Activated naive CD8-positive, alpha-beta T cell treated with anti-CD3 and anti-CD28 coated beads, Interleukin-2, amount 10 ng/mL, durations not matched to agents 7 days and 5 days (primary cell): ENCODE measurements at places on chromosomes 4 and X. TPM values are rescaled to one million over a fixed set of nuclear protein-coding genes. Genes with fewer than 3 reads are reported as not detected.

DNA sequence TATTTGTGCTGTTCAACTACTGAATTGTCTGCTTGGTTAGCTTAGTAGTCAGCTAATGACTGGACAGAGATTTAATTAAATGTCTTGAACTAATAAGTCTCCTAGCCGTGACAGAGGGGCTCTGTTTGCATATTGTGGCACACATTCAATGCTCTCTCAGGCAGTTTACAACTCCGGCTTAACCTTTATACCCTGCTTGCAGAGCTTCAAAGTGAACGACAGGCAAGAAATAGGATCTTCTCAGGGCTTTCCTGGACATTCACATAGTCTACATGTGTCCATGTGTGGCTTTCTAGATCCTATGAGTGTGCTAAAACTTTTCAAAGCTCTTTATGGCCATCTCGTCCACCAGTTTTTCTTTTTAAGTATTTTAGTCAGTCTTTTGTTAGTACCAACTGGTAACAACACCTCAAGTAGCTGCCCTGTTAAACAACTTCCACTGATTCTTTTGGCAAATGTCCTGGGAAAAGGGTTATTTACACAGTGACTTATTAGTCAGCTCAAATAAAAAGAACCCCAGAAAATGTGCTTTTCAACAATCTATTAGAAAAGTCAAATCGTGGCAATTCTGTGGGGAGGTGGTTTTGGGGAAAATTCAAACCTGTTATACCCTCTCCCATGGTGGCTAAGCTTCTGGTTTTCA is 28.6 kb downstream of the OR13H1 start:
- no peak for DNase-seq

DNA sequence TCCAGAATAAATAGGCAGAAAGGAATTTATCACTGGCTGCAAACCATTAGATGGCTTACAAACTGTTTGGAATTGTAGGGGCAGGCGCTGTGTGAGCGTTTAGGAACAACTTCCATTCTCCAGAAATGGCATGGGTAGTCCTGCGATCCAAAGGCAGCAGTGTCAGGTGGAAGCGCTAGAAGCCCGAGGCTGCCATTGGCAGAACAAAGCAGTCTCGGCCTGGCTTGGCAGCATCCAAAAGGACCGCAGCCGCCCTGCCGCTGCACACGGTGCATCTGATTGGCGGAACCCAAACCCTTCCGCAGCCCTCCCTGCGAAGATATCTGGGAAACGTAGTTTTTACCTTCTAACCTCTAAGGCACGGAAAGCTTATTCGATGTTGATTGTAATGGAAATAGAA is 23.6 kb upstream of the YTHDC1 start:
- peak; percentile 62 for DNase-seq

GRCh38 chrX:114532111-114532805 is 51.6 kb upstream of the HTR2C start:
- no peak for DNase-seq

The ASMT gene
- total RNA-seq = not detected

The FMR1NB gene
- not detected for total RNA-seq

The MXRA5 gene
- total RNA-seq = not detected
